ENCODE measurements at places on chromosomes 12 and 14. TPM values are rescaled to one million over a fixed set of nuclear protein-coding genes. Genes with fewer than 3 reads are reported as not detected.
A peak's percentile ranks its signal among the peaks of the same experiment; 100 is the strongest.

TMEM253 gene
- total RNA-seq = not detected

DNA sequence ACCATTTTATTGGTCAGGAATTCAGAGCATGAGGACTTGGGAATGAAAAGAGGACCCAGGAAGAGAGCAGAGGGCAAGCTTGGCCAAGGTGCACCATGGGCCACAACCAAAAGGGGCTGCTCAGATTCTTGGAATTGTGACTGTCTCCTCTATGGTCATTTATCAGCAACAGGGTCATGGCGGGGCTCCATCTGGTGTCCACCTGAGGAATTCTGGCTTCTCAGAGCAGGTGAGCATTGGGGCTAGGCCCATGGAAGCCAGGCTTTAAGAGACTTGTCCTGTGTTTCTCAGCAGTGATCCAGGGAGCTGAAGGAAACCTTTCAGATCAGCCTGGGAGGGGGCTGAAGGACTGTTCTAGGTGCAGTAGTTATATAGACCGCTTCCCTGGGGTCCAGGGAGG is 2.6 kb upstream of the RIN3 start:
- H3K36me3 ChIP-seq = no peaks in the 10 kb centered on the region
- H3K27ac ChIP-seq = no peak overlapping the region
- peaks cover 53% of the 10 kb centered on the region for H3K4me1 ChIP-seq
- no peak for DNase-seq
- no peak overlapping the region for H3K4me3 ChIP-seq

GRCh38 chr12:117189725-117190209 is 503 bp downstream of the FBXO21 start:
- H3K36me3 ChIP-seq = peaks cover 29% of the 10 kb centered on the region
- H3K27ac ChIP-seq = peak overlapping the region; percentile 90
- peak; percentile 46 for DNase-seq
- peaks cover 29% of the 10 kb centered on the region for H3K4me1 ChIP-seq

GUCY2C gene
- 0.32 TPM for total RNA-seq

DNA sequence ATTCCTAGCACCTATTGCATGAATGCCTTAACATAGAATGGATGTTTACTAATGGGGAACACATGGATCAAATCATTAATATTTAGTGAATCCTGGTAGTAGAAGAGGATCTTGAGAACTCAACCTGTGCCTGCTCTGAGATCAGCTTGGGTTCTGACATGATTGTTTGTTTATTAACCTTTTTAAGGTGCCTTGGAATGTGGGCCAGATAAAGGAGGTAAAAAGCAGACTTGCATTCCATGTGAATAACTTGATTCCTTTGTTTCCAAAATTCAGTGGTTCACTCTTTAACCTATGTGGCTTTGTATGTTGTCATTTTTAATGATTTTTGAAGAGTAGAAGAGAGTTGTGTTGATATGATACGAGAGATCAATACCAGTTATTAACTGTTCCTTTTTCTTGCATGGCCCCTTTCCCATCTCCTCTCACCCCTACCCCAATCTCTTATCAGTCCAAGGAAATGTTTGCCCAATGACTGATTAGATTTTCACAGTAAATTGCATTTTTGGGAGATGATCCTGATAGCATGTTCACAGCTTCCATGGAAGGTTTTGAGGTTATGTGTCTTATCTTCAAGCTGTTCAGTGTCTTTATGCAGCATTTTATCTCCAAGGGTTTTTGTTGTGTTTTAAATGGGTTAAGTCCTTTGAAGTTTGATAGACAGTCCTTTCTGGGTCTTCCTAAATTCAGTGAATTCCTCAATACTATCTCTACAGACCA is 193.7 kb upstream of the FRMD6 start:
- H3K4me1 ChIP-seq = no peaks in the 10 kb centered on the region
- no peaks in the 10 kb centered on the region for H3K36me3 ChIP-seq
- no peak overlapping the region for H3K27ac ChIP-seq
- peaks cover 11% of the 10 kb centered on the region for H3K27me3 ChIP-seq
- H3K4me3 ChIP-seq = no peak overlapping the region

DNA sequence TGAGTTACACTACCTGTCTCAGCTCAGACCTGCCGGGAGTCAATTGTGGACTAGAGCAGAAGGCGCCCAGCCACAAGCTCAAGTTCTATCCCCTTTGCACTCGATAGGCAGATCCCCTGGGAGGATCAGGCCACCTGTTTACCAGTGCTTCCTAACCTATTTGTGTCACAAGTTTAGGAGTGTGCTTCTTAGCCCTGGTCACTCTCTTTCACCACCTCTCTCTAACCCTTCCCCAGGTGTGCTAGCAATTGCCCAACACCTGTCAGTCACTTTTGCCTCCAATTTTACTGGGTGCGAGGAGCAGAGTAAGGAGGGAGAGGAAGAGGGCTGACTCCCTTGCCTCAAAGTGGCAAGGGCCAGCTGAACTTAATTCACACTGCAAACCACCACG is 745 bp upstream of the NAA30 start:
- H3K27me3 ChIP-seq = peaks cover 4% of the 10 kb centered on the region
- H3K4me1 ChIP-seq = peaks cover 40% of the 10 kb centered on the region
- H3K36me3 ChIP-seq = peaks cover 13% of the 10 kb centered on the region
- H3K27ac ChIP-seq = peak overlapping the region; percentile 89
- no peak for DNase-seq
- H3K4me3 ChIP-seq = peak overlapping the region; percentile 88

NRIP2 gene
- total RNA-seq = not detected

DNA sequence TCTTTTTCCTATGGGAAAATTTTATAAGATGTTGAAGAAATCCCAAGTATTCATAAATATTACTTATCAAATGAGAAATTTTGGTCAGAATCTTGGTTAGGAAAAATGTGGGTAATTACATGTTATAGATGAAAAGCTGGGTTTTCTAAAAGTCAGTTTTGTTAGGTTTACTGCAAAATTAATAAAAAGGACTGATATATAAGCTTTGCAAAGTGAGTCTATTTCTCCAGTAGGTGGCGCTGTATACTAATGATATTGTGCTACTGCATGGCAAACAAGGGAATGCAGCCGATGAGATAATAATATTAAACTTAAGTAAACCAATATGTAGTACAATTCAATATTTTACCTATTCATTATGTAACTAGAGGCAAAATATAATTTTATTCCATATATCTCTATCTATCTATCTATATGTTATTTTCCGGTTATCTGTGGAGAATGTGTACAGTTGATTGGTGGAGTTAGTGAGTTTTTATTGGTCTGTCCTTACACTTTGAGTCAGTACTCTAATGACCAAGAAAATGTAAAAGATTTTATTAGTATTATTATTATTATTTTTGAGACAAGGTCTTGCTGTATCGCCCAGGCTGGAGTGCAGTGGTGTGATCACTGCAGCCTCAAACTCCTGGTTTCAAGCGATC is 32.9 kb downstream of the MIPOL1 start:
- no peak overlapping the region for H3K4me3 ChIP-seq
- no peak overlapping the region for H3K27ac ChIP-seq
- no peaks in the 10 kb centered on the region for H3K27me3 ChIP-seq
- no peaks in the 10 kb centered on the region for H3K4me1 ChIP-seq
- H3K36me3 ChIP-seq = no peaks in the 10 kb centered on the region
- DNase-seq = no peak

- no peak overlapping the region for H3K27ac ChIP-seq
- no peak for DNase-seq
- H3K4me1 ChIP-seq = peaks cover 71% of the 10 kb centered on the region
- no peaks in the 10 kb centered on the region for H3K27me3 ChIP-seq
- H3K4me3 ChIP-seq = no peak overlapping the region
Observed at GRCh38 chr14:102646615-102647014, 54.2 kb downstream of the RCOR1 start.

AKAP3 gene
- total RNA-seq = 3.7 TPM

DNA sequence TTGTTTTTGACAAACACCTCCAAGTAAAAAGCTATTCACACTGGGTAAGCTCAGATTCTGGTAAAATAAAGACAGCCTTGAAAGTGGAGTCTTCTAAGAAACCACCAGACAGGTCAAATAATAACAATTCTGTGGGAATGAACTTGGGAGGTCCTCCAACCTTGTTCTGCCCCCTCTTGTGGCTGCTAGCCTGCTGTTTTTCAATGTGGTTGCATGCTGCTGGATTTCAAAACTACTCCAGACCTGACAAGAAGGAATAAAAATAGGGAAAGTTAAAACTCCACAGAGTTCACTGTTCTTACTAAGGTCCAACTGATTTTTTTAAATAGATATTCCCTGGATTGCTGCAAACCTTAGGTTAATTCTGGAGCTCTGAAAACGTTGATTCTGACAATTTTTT is 32.2 kb upstream of the RIN3 start:
- no peak overlapping the region for H3K4me3 ChIP-seq
- H3K4me1 ChIP-seq = no peaks in the 10 kb centered on the region
- no peak for DNase-seq
- H3K27me3 ChIP-seq = peaks cover 25% of the 10 kb centered on the region
- no peaks in the 10 kb centered on the region for H3K36me3 ChIP-seq

DNA sequence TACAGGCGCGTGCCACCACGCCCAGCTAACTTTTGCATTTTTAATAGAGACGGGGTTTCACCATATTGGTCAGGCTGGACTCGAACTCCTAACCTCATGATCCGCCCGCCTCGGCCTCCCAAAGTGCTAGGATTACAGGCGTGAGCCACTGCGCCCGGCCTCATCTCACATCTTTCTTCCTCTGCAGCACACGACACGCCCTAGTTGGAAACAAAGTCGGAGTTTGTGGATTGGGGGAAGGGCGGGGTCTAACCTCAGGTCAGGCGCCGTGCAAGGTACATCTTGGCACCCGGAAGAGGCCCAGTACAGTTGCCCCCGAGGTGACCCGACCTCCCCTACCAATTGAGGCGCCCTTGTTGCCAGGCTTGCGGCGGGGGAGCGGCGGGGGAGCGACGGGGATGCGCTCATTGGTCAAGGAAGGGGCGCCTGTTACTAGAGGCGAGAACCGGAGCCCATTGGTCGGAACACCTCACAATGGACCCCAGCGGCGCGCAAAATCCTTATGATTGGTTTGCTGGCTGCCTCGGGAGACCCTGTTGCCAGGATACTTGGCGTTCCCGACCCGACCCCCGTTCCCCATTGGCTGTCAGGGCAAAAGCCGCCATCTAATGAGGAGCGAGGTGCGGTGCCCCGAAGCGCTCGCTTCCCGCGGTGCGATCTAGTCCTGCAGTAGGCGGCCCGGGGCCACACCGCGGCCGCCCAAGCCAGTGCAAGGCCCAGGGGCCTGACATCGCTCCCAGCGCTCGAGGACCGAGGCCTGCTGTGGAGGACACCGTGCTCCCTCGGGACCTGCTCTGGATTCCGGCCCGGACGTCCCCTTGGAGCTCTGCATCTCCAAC is at the start of gene REC8:
TSS of gene REC8 (plus strand) at position 659 of the 839 bp plus-strand sequence. CDS start 473 bp downstream, outside the sequence.
- H3K27ac ChIP-seq = peak within 1 kb of the TSS; percentile 84
- peak; percentile 68 for DNase-seq
- peaks cover 32% of the 10 kb centered on the region for H3K36me3 ChIP-seq

GRCh38 chr12:49529414-49529813 is 9.4 kb upstream of the KCNH3 start:
- no peak overlapping the region for H3K27ac ChIP-seq
- H3K4me1 ChIP-seq = peaks cover 3% of the 10 kb centered on the region
- H3K27me3 ChIP-seq = no peaks in the 10 kb centered on the region
- H3K36me3 ChIP-seq = peaks cover 24% of the 10 kb centered on the region
- H3K4me3 ChIP-seq = no peak overlapping the region

GRCh38 chr12:57519796-57520052 is 590 bp downstream of the DDIT3 start:
- H3K36me3 ChIP-seq = peaks cover 63% of the 10 kb centered on the region
- no peaks in the 10 kb centered on the region for H3K27me3 ChIP-seq
- H3K4me3 ChIP-seq = peak overlapping the region; percentile 98

DNA sequence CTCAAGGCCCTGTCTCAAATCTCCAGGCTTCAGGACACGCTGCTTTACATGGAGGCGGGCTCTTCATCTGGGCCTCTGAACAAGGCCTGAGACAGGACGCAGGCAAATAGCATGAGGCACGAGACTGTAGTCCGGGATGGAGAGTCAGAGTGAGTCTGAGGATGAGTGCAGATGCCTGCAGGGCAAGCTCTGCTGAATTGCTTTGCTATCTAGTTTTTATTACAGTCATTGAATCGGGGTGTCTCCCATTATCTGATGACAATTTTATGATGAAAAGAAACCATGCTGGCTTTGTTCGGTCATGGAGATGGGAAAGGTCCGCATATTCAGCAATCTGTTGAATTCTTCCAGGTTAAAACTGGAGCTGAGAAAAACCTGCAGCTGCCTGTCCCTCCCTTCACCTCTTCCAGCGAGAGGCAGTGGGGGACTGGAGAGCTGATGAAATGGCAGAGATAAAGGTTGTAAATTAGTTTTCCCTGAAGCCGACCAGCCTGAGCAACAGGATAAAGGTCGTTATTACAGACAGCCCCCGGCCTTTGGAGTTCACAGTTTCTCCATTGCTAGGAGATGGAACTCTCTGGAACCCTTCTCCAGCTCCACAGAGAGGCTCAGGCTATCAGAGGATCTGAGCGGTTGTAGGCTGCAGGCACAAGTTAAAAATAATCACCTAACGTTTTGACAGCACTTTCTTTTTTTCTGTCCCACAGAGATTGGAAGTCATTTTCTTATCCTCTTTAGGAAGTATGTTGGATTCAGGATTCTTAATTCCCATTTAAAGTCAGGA is 1.3 kb upstream of the ADGRD1 start:
- no peaks in the 10 kb centered on the region for H3K36me3 ChIP-seq
- H3K4me1 ChIP-seq = peaks cover 15% of the 10 kb centered on the region
- H3K4me3 ChIP-seq = no peak overlapping the region

DNA sequence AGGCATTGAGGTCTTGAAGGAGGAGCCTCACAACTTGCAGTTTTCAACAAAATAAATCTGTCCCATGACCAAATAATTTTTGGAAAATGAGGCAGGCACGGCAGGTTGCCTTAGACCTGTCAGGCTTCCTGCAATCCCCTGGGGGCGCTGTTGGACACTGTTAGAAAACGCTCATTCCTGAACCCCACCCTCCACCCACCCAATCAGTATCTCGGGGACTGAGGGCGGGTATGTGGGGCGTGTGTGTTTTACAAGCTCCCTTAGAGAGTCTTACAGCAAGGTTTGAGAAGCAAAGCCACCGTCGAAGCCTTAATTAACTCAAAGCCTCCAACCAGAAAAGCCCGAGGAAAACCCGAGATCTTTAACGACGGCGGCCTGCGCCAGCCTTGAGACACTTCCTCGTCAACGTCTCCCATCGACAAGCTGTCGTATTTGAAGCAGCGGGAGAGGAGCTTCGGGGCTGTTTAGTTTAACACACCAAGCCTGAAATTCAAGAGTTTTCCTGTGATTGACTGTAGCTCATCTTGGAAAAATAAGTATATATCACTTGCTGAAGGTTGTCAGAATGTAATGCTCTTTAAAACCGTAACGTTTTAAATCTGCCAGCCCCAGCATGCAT is 123.0 kb downstream of the GLT1D1 start:
- no peaks in the 10 kb centered on the region for H3K36me3 ChIP-seq
- H3K27ac ChIP-seq = no peak overlapping the region
- H3K4me3 ChIP-seq = peak overlapping the region; percentile 11
- H3K27me3 ChIP-seq = peaks cover 63% of the 10 kb centered on the region
- DNase-seq = no peak

DNA sequence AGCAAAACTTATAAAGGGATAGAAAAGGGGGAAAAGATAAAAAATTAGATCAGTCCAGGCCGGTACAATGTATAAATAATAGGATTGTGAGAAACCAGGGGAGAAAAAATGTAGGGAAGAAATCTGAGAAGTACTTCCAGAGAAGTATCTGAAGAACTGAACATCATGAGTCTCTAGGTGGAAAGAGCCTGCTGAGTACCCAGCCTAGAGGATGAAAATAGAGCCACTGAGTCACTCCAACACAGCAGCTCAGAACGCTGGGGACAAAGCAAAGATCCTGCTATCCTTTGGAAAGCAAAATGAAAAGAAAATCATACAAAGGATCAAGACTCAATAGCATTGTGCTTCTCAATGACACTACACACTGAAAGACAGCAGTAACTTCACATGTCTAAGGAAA is 138.0 kb downstream of the ANO6 start:
- no peak overlapping the region for H3K27ac ChIP-seq
- no peaks in the 10 kb centered on the region for H3K27me3 ChIP-seq
- no peaks in the 10 kb centered on the region for H3K4me1 ChIP-seq
- DNase-seq = no peak
- no peak overlapping the region for H3K4me3 ChIP-seq

SPIC gene
- total RNA-seq = 0.37 TPM

Data from activated B cell treated with CpG ODN at 0.5 μM for 24 hours (primary cell).